ENCODE measurements at places on chromosomes 13 and 19.
A peak's percentile ranks its signal among the peaks of the same experiment; 100 is the strongest.

GRCh38 chr19:11138601-11139300, 16.8 kb downstream of the SPC24 start:
- peak; percentile 86 for DNase-seq

GRCh38 chr19:38702278-38702677, 42.0 kb downstream of the CAPN12 start:
- DNase-seq = no peak

DNA sequence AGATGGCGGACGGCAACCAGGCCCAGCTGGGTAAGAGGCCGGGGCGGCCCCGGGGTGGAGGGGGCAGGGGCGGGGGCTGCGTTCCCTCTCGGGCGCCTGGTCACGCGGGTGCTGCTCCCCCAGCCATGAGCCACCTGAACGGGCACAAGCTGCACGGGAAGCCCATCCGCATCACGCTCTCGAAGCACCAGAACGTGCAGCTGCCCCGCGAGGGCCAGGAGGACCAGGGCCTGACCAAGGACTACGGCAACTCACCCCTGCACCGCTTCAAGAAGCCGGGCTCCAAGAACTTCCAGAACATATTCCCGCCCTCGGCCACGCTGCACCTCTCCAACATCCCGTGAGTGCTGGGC, 11.1 kb downstream of the PTBP1 start:
- no peak for DNase-seq

- no peak for DNase-seq
Observed at GRCh38 chr13:36069881-36070366, 61.3 kb downstream of the DCLK1 start.

DNA sequence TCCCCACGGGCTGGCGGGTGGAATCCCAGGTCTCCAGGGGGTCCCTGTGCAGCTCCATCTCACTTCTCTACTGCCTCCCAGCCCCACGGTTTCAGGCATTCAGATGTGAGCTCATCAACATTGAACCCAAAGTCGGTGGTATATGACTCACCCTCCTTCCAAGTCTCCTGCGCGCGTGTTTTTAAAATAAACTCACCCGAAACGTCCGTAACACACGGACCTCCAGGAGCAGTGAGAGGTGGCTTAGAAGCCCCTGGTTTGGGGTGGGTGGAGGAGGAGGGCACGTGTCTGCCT, 14.0 kb upstream of the CRTC1 start:
- DNase-seq = peak; percentile 54

GRCh38 chr19:12792853-12793289, 1.6 kb downstream of the JUNB start:
- DNase-seq = no peak

Data from ELR (cell line).